Right lung (tissue), 10 donors: ENCODE measurements at places on chromosomes 1 and 21.

DNA sequence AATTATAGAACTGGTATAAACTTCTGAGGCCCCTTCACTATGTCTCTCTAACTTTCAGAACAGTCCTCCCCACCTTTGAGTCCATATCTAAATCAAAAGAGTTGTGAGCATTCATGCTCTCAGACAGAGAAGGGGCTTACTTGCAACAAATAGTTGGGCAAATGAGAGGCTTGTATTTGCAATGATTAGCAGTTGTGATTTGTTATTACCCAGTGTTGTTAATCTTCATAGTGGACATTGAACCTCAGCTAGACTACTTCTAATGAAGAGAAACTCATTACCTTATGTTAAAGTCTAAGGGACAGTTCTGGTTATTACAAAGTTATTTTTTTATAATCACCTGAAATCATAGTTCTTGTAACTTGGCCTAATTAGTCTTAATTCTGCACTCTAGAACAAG, 114.5 kb downstream of the RABGAP1L start:
- DNase-seq = no peak

DNA sequence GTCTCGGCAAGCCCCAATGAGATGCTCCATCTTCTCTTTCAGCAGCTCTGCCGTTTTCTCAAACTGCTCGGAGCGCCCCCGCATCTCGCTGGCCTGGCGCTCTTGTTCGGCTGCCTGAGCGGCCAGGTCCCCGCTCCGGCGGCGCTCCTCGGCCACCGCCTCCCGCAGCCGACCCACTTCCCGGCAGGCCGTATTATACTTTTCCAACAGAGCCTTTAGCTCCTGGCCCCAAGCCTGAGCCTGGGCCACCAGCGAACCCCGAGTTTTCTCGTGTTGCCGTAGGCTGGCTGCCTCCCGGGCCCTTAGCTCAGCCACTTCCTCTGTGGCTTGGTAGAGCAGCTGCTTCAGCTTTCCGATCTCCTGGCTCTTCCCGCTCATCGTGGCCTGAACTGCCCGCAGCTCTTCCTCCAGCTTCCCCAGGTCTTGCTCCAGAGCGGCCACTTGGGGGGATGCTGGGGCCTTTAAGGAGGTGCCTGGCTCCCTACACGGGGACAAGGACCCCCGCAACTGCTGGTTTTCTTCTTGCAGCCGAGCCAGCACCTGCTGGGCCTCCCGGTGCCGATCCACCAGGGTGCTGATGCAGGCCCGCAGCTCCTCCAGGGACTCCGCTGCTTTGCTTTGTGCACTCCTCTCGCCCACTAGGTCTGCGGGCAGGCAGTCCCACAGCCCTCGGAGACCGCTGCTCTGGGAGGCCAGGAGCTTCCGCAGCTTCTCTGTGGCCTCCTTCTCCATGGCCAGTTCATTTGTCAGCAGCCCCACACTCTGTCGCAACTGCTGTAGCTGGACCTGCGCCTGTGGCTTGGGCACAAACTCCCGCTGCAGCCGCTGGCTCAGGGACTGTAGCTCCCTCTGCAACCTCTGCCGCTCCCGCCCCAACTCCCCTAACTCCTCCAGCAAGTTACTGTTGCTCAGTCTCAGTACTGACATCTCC, 13.4 kb upstream of the PIAS3 start:
- peak; percentile 60 for DNase-seq

- peak; percentile 6 for DNase-seq
Observed at GRCh38 chr1:213274140-213274539, 223.1 kb downstream of the RPS6KC1 start.

DNA sequence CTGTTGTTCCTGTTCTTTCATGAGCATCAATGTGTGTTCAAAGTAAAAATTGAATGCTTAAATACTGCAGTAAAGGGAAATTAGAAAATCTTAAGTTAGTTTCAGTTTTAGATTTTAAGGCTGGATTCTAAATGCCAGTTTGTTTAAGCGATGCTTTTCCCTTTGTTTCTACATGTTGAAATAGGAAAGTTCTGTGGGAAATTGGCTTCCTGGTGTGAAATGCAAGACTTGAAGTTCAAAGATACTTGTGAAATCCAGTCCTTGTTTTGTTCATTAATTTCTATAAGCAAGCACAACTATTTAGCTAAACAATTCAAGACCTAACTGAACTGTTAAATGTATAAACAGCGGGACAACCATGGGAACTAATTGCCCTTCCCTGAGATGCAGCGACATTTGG, 149.1 kb downstream of the LYPLAL1 start:
- no peak for DNase-seq

GRCh38 chr1:56436912-56437417, 142.4 kb downstream of the PLPP3 start:
- DNase-seq = no peak

DNA sequence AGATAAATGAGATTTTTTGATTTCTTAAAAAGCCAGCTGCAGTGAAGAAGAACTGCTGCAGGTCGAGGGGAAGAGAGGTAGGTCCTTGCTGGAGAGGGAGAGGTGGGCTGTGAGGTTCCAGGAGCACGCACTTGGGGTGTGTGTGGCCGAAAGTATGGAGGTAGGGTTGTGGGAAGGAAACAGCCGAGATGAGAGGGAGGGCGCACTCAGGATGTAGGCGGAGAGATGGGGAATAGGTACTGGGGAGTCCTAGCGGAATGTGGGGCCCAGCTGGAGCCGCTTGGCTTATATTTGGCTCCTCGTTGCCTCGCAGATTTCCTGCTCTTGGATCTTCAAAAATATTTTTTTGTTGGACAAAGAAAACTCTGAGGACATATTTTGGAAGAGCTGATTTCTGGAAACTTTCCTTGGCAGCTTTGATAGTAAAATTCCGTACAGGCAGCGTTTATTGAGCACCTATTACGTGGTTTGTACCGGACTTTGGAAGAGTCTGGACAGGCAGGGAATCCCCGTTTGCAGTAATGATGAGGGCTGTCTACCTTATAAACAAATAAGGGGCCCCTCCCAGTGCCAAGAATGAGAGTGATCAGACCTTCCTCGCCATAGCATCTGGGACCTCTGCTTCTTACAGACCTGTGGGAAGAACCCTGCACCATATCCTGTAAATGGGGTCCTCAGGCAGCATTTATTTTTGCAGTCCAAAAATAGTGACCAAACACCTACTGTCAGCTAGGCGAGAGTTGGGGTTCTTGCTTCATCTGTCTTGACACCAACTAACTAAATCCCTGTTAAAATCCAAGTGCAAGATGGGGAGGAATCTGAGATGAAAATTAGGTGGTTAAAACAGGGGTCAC, 1.5 kb downstream of the LRRC8D start:
- no peak for DNase-seq

DNA sequence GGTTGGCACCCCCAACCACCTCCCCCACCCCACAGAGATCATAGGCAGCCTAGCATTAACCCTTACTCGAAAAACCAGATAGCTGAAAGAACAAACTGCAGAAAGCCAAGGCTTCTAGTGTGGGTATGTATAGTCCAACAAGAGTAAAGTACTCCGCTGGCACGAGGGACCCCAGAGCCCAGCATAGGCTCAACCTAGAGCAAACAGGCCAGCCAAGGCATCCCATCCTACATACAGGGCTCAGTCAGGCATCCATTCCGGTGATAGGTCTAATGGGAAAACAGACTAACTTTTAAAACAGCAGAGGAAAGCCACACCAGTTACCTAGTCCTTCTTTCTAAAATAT, 17.8 kb downstream of the DIPK1A start:
- DNase-seq = no peak

GRCh38 chr1:229875086-229875485, 192.0 kb upstream of the GALNT2 start:
- no peak for DNase-seq

GRCh38 chr21:29416268-29416667, 117.5 kb downstream of the BACH1 start:
- no peak for DNase-seq

DNA sequence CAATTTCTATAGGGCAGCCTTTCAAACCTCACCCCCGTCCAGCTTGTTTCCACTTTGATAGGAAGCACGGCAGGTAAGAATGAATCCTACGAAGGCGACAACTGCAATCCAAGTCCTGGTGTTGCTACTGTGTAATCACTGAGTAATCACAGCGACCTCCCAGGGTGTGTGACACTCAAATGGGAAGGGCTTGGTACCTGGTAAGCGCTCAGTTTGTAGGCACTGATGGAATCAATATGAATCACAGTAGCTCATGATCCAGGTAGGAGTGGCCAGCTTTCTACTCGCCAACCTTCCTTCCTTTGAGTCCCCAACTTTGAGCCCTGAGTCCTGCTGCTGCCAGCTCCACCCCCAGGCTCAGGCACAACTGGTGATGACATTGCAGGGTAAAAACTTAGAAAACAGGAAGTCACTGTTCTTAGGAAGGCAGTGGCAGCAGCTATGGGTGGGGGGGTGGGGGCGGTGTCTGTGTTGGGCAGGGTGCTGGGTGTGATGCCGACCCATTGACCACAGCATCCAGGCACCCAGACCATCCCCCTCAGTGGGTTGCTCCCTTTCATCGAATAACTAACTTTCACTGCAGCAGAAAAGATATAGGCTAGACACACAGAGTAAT, 70.7 kb downstream of the CD247 start:
- DNase-seq = no peak

DNA sequence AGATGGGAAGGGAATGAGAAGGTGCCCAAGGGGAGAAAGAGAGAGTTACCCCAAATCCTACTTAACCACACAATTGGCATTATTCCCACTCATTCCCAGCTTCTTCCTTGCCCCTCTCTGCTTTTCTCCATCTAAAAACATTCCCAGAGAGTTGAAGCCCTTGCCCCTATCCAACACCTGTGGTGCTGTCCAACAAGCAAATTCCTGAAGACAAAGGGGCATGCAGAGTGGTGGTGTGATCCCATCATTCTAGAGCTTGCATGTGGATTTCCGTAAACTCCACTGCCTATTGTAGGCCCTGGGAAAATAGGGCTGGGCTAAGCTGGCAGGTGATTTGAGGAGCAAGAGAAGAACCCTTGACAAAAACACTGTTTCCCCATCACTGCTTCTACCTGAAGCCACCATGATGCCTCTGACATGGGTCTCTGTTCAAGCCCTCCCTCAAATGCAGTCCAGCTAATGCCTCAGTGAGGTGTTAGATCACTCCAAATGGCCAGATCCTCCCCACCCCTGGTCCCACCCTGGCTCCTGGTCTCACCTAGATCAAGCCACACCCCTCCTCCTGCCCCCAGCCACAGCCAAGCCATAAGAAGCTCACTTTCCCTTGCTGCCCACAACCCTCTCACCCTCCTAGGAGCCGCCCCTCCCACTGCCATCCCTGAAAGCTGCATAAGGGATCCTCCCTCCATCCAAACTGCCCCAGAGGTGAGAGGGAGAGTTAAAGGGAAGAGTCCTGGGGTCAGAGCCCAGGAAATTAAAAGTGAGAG, 29.5 kb downstream of the SYT2 start:
- DNase-seq = no peak

- DNase-seq = peak; percentile 87
Observed at GRCh38 chr1:63691701-63692425, 82.0 kb upstream of the ROR1 start.

DNA sequence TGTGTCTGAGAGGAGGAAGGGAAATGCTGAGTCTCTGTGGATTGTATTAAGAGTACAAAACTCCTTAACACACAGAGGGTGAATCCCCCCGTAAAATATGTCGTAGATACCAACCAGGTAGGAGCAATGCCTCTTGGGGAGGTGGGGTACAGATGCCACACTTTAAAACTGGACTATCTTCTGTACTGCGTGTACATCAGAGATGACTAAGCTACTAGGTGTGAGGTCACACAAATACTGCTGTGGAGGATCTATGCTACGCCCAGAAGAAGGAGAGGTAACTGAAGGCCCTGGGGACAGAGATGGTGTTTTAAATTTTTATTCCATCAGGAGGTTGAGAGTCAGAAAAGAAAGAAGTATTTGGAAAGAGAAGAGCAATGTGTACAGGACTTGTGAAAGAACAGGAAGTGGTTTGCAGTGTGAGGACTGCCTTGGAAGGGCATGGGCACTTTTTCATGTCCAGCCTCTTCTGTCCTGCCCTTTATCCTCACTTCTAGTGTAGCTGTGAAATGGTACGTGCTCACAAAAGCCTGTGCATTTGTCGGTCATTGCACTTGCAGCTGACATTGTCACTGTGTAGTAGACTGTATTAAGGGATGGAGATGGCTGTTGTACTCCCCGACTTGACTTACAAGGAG, 287.8 kb upstream of the CHRM3 start:
- no peak for DNase-seq

DNA sequence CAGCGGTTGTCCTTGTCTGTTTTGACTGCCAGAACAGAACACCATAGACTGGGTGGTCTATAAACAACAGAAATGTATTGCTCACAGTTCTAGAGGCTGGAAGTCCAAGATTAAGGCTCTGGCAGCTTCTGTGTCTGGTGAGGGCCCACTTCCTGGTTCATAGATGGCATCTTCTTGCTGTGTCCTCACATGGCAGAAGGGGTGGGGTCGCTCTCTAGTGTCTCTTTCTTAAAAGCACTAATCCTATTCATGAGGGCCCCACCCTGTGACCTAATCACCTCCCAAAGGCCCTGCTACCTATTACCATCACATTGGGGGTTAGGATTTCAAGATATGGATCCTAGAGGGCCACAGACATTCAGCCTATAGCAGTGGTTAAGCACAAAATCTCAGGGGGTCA, 304.4 kb downstream of the NFIA start:
- no peak for DNase-seq

DNA sequence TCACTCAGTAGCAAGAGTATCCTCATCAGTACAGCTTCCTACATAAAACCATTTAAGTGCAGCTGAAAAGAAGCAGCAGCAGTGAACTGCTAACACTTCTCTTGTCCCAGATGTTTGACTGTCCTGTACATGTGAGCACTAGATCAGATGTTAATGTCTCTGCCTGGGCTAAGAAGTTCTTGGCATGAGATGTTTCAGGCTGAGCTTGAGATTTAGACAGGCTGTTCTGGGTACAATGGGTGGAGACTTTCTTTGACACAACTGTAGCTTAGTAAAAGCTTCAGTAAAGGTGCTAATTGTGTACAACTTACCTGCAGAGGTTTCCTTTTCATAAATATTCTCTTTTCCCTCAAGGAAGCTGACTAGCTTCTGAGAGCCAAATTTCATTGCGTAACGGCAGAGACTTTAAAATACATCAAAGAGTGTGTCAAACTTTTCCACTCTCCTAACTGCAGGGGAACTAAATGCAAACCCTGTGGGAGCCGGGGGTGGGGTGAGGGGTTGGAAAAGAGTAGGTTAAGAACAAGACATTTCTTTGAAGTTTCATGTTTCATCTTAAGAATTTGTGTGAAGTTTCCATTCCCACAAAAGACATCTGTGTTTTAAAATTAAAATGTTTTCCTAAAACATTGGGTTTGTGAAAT, 82.1 kb upstream of the CCDC190 start:
- DNase-seq = peak; percentile 6

DNA sequence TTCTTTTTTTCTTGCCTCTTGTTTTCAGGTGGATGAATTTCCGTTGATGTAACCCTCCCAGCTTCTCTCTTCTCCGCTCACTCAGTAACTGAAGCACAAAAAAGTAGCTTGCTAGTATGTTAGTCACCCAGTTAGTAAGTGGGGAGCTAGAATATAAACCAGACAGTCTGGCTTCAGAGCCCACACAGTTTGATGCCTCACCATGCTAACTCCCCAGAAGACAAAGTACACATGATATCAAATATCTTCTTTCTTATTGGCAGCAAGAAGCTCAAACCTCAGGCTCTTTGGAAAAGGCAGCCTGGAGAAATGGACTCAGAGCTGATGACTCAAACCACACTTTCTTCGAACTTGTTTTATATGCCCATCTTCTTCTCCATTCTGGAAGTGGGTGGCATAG, 187.5 kb upstream of the PLXNA2 start:
- no peak for DNase-seq
